ENCODE measurements at places on chromosomes 16 and 17.

GRCh38 chr16:74450967-74451760 is 29.9 kb upstream of the CLEC18B start:
- no peak for DNase-seq

DNA sequence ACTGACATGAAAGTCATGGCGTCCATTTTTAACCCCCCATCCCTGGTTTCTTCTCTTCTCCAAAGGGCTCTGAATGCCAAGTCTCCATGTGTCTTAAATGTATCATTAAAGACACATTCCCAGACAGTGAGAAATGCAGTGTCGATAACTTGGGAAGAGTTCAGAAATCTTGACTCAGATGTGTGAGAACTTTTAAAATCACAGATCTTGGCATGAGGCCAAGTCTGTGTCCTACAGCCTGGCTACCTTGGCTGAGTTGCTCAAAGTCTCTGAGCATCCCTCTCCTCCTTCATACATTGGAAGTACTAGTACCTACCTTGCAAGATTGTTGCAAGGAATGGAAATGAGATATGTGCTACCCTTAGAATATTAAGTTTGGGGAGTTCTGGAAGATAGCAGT is 1046.5 kb upstream of the RBFOX1 start:
- DNase-seq: no peak

GRCh38 chr16:84421081-84421937 is 53.0 kb downstream of the ATP2C2 start:
- DNase-seq: no peak

GRCh38 chr17:81519284-81520020 is 6.9 kb upstream of the ACTG1 start:
- DNase-seq: peak; percentile 81

DNA sequence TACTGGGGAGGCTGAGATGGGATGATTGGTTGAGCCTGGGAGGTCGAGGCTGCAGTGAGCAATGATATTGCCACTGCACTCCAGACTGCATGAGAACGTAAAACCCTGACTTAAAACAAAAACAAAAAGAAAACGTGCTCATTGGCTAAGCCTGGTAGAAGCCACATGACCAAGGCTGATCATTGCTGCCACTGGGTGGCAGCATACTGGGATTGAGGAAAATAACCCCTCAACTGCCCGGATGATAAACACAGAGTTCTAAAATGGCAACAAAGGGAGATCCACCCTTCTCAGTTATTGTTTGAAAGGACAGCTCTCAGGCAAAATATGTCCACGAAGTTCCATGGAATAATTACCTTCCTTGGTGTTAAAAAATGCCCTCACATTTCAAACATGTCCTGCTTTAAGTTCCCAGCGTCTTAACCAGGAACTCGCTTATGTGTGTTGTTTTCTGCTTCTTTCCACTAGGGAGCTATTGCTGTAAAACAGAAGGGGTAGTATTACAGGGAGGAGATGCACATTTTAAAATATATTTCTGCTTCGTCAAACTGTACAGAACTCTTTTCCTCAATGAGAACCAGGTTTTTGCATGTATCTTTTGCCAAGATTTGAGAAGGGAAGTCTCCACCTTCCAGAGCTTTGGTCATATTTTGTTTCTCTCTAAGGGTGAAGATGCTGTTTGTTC is 675.3 kb downstream of the MAF start:
- DNase-seq: peak; percentile 20

DNA sequence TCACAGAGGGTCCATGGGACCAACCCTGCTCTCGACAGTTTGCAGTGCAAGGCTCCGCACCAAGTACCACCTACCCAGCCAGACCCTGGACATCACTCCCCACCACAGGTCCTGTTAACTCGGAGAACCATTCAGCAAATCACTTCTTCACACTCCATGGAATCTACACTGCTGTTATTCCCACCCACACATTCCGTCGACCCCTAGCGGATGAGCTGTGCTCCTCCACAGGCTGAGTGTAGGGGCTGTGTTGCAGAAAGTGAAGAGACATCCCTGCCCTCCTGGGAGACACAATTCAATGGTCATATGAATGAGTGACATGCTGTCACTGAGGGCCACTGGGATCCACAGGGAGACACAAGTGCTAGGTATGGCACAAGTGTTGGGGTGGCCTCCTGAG is 27.5 kb downstream of the MPG start:
- DNase-seq: no peak

DNA sequence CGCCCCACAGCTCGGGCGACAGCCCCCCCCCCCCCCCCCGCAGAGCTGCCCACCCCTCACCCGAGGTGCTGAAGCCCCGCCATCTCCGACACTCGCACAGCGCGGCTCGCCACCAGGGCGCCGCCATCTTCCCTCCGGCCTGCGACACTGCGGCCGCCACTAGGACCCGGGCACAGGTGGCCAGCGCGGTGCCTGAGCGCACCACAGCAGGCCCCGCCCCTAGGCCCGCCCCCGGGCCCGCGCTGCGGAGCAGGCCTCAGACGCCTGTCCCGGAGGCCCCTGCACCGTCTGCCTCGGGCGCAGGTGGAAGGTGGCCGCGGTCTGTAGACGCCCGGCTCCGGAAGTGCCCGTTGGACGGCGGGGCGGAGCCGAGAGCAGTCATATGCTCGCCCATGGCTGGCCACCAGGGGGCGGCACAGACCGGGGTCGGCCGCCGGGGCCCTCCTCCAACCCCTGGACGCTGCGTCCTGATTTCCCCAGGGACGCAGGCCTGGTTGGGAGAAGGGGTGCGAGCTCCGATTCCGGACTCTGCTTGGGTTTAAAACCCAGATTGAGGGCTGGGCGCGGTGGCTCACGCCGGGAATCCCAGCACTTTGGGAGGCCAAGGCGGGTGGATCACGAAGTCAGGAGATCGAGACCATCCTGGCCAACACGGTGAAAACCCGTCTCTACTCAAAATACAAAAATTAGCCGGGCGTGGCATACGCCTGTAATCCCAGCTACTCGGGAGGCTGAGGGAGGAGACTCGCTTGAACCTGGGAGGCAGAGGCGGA is at the start of gene MRPL38:
Gene MRPL38 (minus strand): TSS at position 136 of the 773 bp plus-strand sequence. CDS start 9 bp downstream, at position 127.
- peak; percentile 95 for DNase-seq

GRCh38 chr17:59763861-59764260 is 56.4 kb downstream of the VMP1 start:
- no peak for DNase-seq

DNA sequence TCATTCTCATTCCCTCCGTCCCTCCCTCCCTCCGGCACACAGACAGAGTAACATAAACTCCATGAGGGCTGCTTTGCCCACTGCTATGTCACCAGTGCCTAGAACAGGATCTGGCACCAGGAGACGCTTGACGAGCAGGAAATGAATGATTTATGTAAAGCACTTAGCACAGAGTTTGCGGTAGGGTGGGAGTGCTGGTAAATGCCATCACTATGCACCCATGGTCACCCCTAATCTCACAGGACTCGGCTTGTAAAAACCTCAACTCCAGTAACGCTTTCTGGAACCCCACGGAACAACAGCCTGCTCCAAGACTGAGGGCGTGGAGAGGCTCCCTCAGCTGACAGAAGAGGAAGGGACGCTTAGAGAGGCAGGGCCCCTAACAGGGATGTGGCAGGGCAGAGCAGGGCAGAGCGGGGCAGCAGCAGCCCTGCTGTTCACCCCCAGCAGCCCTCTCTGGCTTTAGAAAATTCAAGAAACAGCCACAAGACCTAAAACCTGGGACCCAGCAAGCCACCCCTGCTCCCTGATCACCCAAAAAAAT is 156.9 kb downstream of the C16orf78 start:
- DNase-seq: no peak

- DNase-seq: no peak
These were observed 23.0 kb upstream of the EFCAB13 start for GRCh38 chr17:47300718-47301117.

DNA sequence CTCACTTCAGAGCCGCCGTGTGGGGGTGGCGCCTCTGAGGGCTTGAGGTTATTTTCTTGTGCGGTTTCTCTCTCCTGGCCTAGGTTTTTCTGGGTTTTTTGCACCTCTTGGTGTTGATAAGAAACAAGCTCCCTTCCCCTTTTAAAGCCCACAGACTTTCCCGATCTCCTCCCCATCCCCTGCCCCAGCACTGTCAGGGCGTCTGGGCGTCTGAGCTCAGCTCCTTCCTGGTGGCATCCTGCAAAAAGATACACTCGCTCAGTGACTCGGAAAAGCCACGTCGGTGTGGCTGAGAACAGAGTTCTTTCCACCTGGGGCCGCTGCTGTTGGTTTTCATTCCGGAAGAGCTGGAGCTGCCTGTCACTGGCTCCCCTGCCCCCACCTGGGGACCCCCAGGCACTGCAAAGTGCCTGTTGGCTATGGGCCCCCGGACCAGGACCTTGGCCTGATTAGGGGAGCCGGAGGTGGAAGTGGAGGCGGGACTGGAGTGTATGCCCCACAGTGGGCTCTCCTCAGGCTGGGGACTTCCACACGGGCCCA is 14.5 kb downstream of the BAIAP2 start:
- no peak for DNase-seq

DNA sequence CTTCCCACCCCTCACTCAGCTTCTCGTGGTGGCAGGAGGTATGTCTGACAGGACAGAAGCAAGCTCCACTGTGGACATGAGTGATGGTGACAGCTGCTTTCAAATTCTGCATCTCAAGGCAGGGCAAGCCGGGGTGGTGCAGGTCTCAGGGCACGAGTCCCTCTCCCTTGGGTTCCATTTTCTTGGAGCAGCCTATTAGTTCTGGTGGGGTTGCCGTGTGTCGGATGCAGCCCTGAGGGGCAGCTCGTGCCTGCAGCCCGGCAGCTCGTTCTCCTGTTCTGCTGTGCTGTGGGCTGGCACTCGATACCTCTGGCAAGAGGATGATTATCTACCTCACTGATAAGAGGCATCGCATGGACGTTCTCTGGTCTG is 16.5 kb upstream of the CLEC18C start:
- no peak for DNase-seq

DNA sequence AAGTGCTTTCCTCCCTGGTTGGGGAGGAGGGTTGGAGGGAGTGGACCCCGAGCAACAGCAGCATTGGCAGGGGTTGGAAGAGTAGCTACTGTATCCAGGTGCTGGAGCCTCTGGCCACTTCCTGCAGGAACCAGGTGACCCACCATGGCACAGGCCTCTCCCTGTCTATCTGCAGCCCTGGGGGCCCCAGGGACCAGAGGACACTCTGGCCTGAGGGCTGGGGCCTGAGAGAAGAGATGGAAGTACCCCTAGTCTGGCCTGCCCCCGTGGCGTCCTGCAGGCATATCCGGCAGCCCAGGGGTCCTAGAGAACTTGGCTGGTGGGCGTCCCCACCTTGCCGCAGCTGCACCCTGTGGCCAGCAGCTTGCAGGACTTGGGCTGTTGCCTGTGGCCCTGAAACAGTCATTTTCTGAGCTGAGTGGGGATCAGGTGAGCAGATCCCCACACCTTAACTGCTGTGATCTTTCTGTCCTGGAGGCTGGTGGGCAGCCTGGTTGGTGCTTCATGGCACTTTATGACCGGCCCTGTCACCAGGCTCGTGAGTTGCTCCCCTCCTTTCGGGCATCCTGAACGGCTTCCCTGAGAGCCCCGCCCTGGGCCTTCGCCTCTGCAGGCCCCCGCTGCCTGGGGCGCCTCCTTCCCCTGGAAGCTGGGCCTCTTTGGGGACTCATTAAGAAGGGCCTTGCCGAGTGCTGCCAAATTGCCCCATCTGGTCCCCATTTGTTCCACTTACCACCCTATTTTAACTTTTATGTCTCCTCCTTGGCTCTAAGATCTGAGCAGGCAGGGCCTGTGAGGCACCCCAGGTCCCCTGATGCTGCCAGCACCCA is 298.6 kb downstream of the SEC14L1 start:
- no peak for DNase-seq

DNA sequence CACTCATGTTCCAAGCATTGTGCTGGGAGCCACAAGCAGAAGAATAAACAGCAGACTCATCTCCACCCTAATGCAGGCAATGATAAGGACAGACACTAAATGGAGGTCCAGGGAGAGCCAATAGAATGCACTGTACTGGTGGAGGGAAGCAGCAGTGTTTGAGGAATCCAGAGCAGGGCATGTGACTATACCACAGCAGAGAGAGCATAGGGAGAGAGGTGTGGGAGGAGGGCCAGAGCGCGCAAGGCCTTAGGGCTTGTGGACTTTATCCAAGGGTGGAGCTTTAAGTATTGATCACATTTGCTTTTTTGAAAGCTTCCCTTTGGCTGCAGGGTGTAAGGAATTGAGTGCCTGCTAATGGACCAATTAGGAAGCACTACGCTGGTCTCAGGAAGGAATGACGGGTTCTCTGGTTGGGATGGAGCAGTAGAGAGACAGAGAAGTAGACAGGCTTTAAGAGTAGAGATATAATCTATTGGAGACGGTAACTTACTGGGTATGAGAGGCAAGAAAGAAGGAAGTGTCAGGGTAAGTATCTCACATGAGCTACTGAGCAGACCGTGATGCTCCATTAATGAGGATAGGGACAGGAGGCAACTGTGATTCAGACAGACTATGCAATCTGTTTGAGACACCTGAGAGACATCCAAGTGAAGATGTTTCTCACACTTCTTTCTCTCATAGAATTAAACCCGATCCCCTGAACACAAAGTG is 82.2 kb downstream of the MYO1D start:
- no peak for DNase-seq

DNA sequence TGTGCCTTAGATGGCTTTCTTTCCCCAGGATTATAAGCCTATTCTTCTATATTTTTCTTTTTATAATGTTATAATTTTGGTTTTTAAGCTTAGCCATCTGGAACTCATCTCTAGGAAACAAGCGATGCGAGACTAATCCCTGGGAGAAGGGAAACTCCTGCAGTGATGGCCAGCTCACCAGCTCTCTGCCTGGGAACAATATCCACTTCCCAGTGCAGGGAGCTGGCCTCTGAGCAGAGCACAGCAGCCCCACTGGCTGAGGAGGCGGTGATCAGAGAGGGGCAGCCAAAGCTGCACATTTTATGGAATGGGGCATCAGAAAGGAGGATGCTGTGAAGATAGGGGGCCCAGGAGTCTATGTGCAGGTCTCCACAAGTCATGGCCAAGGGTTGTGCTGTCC is 183.3 kb downstream of the LGALS9B start:
- DNase-seq: no peak

GRCh38 chr17:57609125-57609877 is 135.8 kb downstream of the CCDC182 start:
- DNase-seq: no peak

DNA sequence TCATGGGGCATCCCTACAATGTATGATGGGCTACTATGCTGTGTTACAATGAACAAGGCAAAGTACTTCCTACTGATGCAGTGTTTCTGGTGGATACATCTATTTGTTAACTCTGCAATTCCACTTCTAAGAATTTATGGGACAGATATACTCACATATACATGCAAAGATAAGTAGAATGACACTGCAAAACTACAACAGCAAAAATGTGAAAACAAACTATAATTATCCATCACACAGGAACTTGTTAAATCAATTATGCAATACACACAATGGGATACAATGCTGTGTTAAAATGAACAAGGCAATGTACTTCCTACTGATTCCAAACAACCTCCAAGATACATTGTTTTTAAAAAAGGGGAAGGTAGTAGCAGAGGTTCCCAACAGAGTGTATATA is 3.2 kb downstream of the DDX52 start:
- no peak for DNase-seq

- DNase-seq: no peak
These were observed 6.7 kb upstream of the B9D1 start for GRCh38 chr17:19369107-19369778.

DNA sequence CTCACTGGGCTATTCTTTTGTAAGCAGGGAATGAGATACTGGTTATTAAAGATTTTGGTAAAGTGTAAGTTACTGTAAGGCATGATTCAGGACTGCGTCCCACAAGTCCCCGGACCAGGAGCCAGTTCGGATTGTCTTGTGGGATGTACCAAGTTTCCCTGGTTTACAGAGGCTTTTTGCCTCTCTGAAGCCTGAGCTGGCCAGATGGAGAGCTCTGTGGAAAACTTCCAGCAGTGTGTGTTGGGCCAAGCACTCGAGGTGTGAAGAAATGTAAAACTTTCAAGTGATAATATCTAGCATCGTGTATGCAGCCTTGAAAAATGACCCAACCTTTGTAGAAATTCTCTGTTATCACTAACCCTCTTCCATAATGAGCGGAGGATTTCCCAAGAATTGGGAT is 2.4 kb downstream of the EPN2 start:
- no peak for DNase-seq

Measured in CD4-positive, alpha-beta T cell treated with Interleukin-1 beta for 1 hour (primary cell).